Left renal pelvis (tissue), 4 donors: ENCODE measurements at places on chromosomes 1 and 21. TPM values are rescaled to one million over a fixed set of nuclear protein-coding genes. Genes with fewer than 3 reads are reported as not detected.

GRCh38 chr1:41615981-41616380 lies 131.5 kb upstream of the EDN2 start:
- DNase-seq: no peak

DNA sequence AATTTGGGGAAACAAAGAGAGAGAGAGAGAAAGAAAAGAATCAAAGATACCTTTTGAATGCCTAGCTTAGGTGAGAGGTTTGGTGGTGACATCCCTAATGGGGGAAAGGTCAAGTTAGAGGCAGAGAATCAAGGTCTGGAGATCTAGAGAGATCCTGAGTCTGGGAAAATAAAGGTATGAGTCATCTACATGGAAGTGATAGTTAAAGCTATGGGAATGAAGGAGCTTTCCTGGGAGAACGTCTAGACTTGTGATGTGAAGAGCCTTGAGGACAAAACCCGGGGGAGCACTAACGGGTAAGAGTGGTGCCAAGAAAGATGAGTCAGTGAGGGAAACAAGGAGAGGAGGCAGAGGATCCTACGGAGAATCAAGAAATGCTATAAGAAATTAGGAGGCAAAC lies 110.8 kb upstream of the RUNX1 start:
- no peak for DNase-seq

DNA sequence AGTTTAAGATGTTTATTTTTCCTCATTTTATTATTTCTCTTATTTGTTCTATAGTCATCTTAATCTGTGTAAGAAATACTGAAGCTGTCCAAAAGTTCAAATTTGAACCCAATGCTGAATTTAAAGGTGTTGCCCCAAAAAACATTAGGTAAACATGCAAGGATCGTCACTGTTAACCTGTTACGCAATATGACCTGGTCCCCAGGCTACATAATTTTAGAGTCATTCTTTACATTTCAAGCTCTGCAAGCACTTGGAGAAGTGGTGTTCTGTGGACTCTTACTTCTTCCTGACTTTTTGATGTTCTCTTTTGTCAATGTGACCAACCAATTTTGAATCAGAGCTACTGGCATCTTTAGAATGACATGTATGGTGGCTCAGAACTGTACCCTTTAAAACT lies 106.0 kb downstream of the CLIC6 start:
- no peak for DNase-seq

DNA sequence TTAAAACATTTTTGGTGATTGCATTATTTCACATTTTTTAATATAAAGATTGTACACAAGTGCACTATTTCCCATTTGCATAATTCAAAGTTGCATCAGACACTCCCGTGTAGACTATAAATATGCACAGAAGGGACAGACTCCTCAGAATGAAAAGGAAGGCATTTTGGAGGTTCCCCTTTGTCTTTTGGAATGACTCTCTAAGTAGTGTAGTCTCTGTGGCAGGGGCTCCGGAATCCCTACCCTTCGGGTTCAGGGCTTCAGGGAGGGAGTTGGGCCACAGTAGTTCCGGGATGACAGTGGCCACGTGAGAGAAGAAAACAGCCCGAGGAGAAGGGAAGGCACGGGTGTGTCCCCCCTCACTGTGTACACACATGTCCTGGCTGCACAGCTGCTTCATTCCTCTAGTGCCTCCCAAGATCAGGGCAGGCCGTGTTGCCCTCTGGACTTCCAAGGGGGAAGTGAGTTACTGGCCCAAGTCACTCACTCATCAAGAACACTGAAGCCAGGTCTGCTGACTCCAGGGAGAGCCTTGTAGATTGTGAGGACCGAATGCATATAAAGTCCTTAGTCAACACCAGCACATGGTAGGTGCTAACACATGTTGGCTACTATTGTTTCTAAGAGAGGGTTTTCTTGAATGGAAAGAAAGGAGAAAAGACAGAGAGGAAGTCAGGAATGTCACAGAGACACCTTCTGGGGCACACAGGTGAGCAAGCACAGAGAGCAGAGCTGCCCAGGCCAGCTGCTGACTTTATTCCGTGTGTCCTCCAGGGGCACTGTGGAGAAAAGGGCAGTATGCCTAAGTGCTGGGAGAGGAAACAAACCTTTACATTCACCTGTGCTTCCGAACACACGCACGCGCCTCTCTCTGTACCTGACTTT lies 39.8 kb downstream of the LHX4 start:
- no peak for DNase-seq

- DNase-seq: no peak
Observed at GRCh38 chr1:195733826-195734225, 874.4 kb downstream of the KCNT2 start.

Gene RYR2
- polyA plus RNA-seq: 0.29 TPM

Gene RLF
- 26.3 TPM for polyA plus RNA-seq

Gene DCST2
- 2.7 TPM for polyA plus RNA-seq
